ENCODE measurements at places on chromosomes 12 and 14. TPM values are rescaled to one million over a fixed set of nuclear protein-coding genes. Genes with fewer than 3 reads are reported as not detected.
A peak's percentile ranks its signal among the peaks of the same experiment; 100 is the strongest.

GRCh38 chr12:106854723-106855122 lies 80.2 kb downstream of the RIC8B start:
- DNase-seq, result no peak

- peak; percentile 28 for DNase-seq
Observed at GRCh38 chr12:79407671-79408622, 282.8 kb downstream of the PAWR start.

DNA sequence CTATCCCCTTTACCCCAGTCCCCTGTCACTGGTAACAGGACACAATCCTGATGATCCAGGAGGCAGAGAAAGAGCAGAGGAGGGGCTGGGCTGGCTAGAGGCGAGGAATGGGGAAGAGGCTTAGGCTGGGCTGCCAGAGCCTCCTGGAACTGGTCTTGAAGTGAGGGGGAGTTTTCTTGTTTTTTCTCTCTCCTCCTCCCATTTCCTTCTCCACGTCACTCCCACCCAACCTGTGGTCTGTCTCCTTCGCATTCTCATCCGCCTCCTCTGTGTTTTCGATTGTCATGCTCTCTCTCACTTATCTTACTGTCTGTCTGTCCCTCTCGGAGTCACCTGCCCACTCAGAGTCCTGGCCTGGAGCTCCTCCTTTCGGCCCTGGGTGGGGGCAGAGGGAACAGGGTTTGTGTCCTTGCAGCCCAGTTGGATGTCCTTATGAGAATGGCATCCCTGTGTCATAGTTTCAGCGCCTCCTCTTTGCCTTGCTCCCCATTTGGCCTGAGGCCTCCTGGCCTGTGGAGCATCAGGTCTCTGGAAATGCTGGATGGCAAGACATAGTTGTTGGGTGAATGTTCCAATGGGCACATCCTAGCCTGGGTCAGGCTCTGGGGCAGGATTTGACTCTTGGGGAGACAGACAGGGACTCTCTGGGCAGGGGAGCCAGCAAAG lies 3.4 kb upstream of the KRT80 start:
- DNase-seq, result no peak

- DNase-seq, result no peak
Observed at GRCh38 chr14:53432378-53432802, 279.3 kb upstream of the DDHD1 start.

STXBP6 gene
- 43.5 TPM for total RNA-seq

MMP19 gene
- 2.1 TPM for total RNA-seq

GRCh38 chr14:90045616-90046015 lies 16.2 kb upstream of the KCNK13 start:
- DNase-seq, result no peak

DNA sequence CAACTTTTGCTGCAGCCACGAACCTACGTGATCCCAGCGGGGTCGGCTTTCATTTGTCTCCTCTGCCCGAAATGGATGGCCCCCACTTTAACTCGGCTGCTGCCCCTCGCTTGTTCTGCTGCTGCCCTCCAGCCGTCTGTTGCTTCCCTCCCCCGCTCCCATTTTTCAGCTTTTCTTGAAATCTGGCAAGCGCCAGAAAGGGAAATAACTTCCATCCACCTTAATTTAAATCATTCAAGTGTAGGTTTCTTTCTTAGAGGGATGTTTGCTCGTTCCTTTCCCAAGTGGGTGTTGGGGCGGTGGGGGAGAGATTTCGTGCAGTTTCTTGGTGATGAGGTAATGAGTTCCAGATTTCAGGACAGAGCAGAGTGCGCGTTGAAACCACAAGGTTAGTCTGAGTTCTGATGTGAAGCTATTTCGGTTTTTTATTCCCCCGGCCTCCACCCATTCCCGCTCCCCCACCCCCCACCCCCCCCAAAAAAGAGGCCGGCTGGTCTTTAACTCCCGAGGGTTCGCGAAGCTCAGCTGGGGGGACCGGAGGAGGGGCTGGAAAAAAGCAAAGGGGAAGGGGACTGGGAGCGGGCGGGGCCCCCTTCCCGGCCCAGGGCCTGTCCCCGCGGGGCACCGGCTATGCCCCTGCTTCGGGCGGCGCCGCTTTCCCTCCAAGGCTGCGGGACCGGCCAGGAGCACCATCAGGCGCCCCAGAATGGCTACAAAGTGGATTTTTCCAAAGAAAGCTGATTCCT lies 2.2 kb upstream of the ZFP36L1 start:
- no peak for DNase-seq

DNA sequence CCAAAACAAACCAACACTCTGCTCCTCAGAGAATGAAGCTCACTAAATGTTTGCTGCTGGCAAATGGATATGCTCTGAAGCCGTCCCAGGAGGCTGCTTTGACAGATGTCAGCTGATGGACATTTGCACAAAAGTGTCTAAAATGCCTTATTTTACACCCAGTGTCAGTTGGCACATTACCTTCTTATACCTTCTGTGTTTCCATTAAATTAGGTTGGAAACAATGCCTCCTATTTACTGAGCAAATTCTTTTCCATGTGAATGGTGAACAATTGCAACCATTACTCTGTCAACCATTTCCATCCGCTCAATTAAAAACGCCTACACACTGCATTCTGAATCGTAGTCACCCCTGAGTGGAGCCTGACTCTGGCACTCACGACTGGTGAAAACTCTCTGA lies 1679.9 kb upstream of the FLRT2 start:
- DNase-seq, result no peak

POC1B gene
- total RNA-seq, result 6.4 TPM

DNA sequence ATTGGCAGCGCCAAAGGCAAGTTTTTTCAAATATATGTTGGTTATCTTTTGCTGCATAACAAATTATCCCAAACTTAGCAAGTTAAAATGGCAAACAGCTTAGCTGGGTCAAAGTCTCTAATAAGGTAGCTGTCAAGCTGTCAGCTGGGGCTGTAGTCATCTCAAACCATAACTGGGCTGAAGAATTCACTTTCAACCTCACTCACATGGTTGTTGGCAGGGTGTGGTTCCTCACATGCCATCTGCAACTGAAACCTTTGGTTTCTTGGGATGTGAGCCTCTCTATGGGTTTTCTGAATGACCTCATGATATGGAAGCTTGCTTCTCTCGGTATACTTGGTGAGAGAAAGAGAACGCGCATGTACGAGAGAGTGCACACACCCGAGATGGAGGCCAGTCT lies 125.4 kb downstream of the LRIG3 start:
- no peak for DNase-seq

KRT2 gene
- total RNA-seq, result not detected

- no peak for DNase-seq
Observed at GRCh38 chr12:6684609-6685008, 4.6 kb downstream of the ZNF384 start.

GRCh38 chr14:105554523-105554922 lies 28.1 kb downstream of the TMEM121 start:
- no peak for DNase-seq

- DNase-seq, result no peak
Observed at GRCh38 chr12:64800640-64801039, 23.8 kb upstream of the TBC1D30 start.

GRCh38 chr12:75508159-75508558 lies 3.2 kb downstream of the KRR1 start:
- DNase-seq, result no peak

DNA sequence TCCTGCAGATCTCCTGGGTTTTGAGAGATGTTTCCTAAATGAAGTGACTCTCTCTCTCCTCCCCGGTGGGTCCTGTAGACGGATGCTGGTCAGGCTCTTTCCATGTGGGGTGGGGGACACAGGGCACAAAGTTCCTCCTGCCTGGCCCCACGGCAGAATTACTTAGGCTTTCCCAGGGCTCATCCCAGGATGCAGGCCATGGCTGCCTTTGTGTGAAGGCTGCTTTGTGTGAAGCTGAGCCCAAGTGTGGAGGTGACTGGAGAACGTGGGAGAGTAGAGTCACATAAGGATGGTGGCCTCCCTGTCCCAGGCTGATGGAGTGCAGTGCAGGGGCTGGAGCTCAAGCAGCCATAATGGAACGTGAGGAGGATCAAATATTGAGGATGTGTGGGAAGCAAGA lies 200.2 kb downstream of the ADGRD1 start:
- no peak for DNase-seq

DNA sequence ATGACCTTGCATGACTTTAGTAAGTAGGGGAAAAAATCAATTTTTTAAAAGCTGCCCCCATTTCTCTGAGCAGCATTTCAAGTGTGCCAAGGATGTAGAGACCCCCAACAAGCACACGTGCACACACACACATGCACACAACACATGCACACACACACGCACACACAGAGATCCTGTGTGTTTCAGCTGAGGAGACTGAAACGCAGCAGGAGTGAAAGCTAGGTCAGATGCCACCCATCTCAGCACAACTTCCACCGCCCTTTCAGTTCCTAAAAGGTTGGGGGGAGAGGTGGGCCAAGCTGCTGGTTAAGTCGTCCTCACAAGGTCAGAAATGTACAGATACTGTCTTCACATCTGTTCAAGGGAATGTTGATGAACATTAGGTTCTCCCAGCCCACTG lies 13.9 kb downstream of the MYL2 start:
- DNase-seq, result no peak

DBX2 gene
- total RNA-seq, result 0.07 TPM
